ENCODE measurements at places on chromosomes 2 and 18.

DNA sequence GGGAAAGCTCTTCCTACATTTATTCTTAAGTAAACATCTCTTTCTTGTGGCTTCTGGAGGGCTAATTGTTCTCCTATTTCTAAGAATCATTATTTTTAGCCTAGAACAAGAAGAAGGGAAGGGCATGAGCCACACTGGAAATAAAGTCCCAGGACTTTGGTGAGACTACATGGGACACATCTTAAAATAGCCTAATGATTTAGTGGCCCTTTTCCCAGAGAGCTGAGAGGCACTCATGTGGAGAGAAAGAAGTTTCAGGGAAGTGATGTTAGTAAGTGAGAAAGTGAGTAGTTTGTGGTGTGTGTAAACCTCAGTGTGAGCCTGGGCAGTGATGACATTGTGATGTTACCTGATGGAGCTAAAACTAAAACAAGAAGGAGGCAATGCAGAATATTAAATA is 14.6 kb downstream of the ITGA4 start:
- no peak for DNase-seq

- peak; percentile 33 for DNase-seq
Measured at GRCh38 chr2:70123051-70123828, 36.0 kb downstream of the PCBP1 start.

- no peak for DNase-seq
Measured at GRCh38 chr2:127220102-127220767, at the start of gene CYP27C1. CYP27C1 (minus strand) TSS chr2:127220299; CDS start chr2:127220270, 29 bp downstream.

GRCh38 chr2:141565597-141565996 is 565.2 kb downstream of the LRP1B start:
- no peak for DNase-seq

DNA sequence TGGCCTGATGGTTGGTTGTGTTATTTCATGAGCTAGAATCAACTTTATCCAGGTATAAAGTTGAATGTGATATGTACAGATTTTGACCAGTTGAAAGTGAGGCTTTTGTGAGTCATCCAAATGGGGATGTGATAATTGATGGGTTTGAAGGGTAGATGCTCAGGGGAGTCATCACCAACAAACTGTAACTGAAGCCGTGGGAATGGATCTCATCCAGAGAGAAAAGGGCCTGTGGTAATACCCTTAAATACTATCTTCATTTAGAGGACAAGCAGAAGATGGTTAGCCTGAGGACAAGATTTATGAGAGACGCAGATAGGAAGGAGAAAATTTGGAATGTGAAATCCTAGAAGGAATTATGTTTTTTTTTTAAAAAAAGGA is 90.5 kb upstream of the MYO3B start:
- no peak for DNase-seq

- DNase-seq: no peak
Measured at GRCh38 chr2:26251893-26252292, 7.2 kb downstream of the HADHB start.

DNA sequence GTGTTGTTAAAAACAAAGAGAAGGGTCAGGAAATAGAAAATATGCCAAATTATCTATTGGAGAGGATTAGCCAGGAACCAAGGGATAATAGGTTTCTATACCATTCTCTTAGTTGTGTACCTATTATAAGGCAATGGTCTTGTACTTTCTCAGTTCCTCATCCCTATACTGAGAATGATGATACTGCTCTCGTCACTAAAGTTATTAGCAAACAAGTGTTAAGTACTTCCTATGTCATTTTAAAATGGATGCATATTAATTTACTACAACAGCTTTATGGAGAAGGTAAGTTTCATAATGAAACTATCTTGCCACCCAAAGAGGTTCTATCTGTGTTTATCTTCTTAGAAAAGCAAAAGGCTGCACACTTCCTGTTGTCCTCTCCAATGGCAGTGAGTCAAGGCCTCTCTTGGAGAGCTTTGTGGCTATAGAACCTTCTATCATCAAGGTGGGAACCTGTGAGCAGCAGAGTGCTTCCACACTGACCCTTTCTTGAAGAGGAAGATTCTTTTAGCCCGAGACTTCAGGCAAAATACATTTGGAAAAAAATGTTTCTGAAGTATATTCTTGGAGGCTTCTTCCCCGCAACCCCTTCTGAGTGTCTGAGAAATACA is 460.7 kb upstream of the FANCL start:
- DNase-seq: no peak

DNA sequence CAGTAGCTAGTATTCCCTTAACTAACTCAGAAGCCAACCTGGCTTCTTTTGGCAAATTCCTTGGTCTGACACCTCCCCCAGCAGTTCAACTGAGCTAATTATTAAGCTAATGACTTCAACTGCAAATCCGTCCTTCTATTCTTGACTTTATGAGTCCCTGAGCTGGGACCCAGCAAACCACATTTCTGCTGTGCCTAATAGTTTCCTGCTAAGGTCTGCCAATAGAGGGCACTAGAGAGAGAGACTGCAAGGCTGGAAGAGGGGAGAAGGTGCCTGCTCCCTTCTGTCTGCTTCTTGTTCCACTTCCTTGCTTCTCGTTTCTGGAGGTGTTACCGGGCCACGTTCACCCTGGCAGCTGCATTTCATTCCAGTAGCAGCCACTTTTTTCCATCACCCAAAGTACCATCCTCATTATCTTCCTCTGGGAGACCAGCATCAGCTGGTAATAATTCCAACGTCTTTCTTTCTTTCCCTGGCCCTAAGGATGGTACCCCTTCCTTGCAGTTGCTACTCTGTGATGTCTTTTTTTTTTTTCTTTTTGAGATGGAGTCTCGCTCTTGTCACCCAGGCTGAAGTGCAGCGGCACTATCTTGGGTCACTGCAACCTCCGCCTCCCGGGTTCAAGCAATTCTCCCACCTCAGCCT is 352.0 kb downstream of the TNS1 start:
- peak; percentile 64 for DNase-seq

- DNase-seq: no peak
Measured at GRCh38 chr18:67715567-67715966, 199.0 kb upstream of the DSEL start.

DNA sequence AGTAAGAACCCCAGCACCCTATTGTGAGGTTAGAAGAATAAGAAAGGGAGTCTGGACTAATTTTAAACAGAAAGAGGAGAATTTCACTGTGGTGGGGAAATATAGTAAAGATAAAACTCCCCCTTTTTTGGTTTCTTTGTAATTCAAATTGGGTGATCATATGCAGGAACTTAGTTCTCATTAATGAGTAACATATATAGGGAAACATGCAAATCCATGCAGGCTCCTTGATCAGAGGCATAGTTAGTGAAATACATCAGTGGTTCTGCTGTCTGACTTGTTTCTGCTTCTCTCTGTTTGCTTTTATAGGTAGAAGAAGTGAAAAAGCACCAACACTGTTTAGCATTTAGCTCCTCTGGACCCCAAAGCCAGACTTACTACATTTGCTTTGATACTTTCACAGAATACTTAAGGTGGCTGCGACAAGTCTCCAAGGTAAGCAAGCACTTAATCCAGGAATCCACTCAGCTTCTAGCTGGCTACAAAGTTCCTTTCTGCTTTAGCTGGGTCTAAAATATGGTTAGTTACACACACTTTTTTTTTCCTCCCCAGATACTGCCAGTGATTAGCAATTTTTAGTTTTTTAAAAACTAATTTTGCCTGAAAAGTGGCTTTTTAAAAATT is 123.2 kb downstream of the PHLPP1 start:
- no peak for DNase-seq

DNA sequence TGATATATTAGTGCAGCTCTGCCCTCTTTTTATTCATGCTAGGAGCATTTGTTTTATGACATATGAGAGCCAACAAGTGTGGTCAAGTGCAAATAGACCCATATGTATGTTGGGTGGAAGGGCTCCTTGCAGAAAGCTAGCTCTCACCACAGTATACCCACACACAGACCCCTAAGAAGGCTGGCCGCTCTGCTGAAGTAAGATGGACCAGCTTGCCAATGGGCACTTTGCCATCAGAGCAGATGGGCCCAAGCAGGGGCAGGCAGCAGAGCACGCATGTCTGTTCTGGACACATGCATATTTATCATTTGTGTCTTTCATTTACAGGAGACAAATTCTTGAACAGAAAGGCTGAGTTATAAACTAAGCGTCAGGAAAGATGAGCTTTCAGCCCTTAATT is 187.5 kb upstream of the DTNA start:
- no peak for DNase-seq

DNA sequence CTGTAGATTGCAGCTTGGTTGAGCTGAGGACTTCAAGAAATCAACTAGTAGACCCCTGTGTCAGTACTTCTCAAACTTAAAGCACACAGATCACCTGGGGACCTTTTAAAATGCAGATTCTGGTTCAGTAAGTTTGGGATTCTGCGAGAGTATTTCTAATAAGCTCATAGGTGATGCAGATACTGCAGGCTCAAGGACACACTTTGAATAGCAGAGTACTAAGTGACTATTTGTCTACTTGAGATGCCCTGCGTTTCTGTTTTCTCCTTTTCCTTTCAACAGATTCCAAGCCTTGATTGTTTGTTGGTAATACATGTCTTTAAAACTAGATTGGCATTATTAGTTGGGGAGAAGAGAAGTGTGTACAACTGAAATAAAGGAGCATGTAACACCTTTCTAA is 6.7 kb downstream of the MIB1 start:
- DNase-seq: no peak

GRCh38 chr18:22213333-22213973 is 44.1 kb downstream of the GATA6 start:
- DNase-seq: no peak

DNA sequence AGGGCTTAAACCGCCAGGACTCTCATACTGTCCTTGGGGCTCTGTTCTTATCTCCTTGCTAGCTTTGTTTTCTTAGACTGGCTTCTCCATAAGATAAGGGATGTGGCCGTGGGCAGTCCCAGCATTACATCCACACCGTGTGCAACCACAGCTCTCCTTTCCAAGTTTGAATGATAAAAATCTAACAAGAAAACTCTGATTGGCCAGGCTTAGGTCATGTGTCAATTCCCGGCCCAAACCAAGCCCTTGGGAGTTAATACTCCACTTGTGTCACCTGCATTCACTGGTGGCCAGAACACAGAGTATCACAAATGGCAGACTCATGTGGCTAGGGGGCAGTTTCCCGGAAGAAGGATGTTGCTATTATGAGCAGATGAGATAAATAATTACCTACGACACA is 43.2 kb upstream of the KDM3A start:
- DNase-seq: no peak

- DNase-seq: no peak
Measured at GRCh38 chr2:99476629-99477028, 13.2 kb downstream of the REV1 start.

GRCh38 chr2:96872591-96873349 is 2.9 kb upstream of the SEMA4C start:
- DNase-seq: no peak

DNA sequence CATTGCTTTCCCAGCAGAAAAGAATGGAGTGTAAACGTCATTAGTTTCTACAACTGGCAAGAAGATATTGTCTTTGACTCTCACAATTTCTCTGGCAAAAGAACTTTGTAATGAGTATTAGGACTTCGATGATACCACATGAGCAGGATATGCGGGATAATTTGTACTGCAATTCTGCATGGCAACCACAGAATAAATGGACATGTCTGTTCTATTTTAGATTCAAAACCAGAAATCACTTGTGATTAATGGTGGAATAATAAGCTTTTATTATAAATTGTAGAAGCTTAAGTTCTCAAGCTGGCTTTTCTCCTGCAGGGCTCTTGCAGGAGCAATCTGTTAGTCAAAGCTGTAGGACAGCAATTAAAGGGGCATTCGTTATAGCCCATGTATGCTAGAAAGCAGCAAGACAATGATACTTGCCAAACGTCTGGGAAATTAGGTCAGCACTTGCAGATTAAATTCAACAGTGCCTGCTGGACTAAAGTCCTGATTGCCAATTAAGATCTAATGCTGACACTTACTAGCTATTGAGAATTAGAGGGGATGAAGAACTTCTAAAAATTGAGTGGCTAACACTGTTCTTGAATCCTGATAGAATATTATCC is 177.9 kb downstream of the PTH2R start:
- no peak for DNase-seq

GRCh38 chr2:149023091-149023490 is 15.4 kb upstream of the LYPD6B start:
- no peak for DNase-seq

GRCh38 chr18:54135216-54135615 is 89.3 kb downstream of the MBD2 start:
- no peak for DNase-seq

- DNase-seq: no peak
Measured at GRCh38 chr2:871175-871727, 79.4 kb upstream of the SNTG2 start.

All from HFFc6 (cell line).